ENCODE measurements at places on chromosomes 2 and 18. TPM values are rescaled to one million over a fixed set of nuclear protein-coding genes. Genes with fewer than 3 reads are reported as not detected.

- DNase-seq: no peak
These were observed 20.4 kb downstream of the REV1 start for GRCh38 chr2:99469394-99469793.

- no peak for DNase-seq
These were observed 101.6 kb downstream of the OSBPL6 start for GRCh38 chr2:178295906-178296305.

DNA sequence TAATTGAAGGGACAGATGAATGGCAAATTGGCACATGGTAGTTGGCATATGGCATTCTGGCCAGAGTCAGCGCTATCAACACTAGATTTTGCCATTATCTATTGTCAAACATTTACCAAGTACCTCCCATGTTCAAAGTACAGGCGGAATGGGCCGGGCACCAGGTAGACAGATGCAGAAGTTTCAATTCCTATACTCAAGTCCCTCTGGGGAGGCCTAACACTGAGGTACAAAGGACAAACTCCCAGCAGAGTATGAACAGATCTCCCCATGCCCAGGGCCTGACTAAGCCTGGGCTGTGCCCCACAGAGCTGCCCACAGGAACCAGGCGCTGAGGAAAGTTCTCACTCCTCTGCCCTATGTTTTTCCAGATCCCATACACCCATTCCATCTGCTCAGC, 257.5 kb upstream of the KLHL29 start:
- no peak for DNase-seq

DNA sequence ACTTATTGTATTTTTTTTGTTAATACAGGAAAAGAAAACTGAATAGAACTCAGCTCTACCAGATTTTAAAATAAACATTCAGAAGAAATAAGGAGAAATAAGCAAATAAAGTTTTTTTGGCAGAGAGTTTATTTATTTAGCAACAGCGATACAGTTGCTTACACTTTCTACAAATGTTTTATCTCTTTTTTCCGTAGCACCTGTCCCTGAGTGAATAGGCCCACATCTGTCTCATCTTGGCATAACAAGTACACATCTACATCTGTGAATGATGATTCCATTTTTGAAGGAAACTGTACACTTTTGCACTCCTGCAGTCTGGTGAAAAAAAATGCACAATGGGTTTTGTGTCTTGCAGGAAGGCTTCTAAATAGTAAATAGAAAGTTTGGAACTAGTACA, 783.6 kb upstream of the ZEB2 start:
- DNase-seq: no peak

DNA sequence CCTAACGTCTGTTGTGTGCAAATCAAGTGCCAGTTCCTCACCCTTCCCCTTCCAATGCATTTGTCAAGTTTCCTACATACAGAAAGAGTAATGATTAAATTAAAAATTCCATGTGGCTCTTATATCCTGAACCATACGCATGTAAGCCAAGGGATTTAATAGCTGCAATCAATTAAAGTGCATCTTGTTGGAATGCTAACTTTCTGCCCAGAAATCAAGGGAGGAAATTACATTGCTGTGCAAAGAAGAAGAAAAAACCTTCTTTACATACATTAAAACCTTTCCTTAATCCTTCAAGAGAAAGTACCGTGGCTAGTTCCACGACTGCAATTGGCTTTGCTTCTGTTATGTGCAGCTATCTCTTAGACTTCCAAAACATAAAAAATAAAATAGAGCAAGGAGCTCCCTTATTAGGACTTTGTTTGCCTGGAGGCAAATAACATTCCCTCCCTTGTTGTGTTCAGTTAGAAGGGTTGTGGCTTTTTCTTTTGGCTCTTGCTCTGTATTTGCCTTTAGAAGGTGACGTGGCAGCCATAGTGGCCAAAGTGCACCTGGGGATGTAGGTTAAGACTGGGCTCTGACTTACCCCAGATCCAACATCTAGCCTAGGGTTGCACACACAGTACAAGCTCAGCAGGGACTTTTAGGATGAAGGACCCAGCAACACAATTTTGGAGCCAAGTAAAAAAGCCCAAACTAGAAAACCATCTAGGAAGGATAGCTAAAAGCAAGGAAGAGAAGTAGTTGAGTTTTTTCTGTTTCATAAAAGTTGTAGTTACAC, 158.3 kb downstream of the ANTXR1 start:
- DNase-seq: no peak

GRCh38 chr2:52238782-52239181, 1206.8 kb upstream of the NRXN1 start:
- DNase-seq: no peak

GRCh38 chr2:55848096-55848495, 75.5 kb downstream of the EFEMP1 start:
- DNase-seq: no peak

DNA sequence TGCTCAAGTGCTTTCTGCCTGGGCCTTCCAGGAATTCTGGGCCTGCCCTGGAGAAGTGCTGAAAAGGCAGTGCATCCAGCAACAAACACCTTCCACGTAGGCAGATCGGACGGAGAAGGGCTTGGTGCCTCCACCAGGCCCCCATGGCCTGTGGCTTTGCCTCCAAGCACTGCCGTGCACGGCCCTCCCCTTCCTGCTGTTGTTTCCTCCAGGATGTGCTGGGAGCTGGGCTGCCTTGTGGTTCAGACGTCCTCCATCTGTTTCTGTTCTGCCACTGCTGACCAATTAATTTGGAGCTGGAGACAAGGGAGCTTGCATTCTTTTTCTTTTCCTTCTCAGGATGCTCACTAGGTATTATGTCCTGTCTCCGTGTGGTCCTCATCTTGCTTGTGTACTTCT, 197.0 kb downstream of the HRH4 start:
- DNase-seq: no peak

GRCh38 chr18:32201948-32202672, 12.3 kb downstream of the MEP1B start:
- DNase-seq: no peak

GRCh38 chr2:18976168-18976961, 382.1 kb downstream of the OSR1 start:
- DNase-seq: no peak

- no peak for DNase-seq
These were observed 16.2 kb upstream of the ALPP start for GRCh38 chr2:232362174-232362900.

DNA sequence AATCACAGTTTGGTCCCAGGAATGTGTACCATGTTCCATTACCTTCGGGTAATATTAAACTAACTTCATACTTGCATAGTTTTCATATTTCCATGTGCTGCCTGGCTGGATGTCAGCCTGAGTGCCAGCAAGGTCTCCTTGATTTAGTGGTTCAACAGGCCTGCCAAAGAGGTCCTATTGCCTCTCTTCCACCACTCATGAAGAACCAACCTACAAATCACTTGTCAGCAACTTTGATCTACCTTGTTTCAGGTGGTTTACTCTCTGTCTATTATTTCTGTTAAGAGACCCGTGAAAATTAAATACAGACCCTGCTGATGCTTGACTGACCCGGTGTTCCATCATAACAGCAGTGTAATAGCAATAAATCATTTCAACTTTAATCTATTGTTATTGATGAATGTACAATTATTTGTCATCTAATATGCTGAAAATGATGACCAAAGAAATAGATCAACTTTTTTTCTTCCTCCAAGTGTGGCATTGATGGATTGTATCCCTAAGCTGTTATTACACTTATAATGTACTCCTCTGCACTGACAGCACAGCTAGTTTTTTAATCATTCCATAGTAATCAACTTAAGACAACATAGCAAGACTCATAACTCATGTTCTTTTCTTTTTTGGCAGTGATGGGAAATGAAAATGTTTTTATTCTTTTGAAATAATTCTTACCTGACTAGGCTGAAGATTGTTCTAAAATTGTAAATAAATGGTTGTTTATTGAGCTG, 1220.2 kb upstream of the ACVR2A start:
- DNase-seq: no peak

DNA sequence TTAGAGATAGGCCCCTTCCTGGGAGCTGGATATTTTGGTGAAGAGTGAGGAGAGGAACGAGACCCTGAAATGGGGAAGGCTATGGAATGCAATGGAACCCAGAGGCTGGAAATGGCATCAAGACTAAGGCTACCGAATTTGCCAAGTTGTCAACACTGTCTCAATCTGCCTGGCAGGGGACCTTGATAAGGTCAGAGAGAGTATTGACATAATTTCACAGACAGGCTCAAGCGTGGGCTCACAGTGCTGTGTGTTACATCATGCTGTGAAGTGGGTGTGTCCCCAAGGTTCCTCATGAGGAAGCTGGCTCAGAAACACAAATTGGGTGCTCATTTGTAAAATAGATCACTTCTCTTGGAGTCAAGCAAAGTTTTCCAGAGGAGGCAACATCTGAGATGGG, 51.8 kb upstream of the CYRIA start:
- no peak for DNase-seq

GRCh38 chr18:78720456-78721237, 259.0 kb upstream of the SALL3 start:
- no peak for DNase-seq

DNA sequence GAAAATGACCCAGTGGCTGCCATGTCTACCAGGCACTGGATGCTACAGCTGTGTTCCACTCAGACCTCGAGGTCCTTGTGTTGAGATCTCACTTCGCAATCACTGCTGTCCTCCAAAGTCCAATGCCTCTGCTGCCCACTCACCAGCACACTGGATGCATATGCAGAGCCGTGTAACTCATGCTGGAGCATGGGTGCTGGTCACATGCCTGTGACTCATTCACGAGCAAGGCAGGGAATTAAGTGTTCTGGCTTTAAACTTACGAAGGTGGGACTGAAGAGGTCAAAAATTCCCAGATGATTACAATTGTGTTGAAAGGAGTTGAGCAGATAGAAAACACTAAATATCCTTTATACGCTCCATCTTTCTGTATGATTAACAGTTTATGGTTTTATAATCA, 417.5 kb downstream of the NUP35 start:
- no peak for DNase-seq

DNA sequence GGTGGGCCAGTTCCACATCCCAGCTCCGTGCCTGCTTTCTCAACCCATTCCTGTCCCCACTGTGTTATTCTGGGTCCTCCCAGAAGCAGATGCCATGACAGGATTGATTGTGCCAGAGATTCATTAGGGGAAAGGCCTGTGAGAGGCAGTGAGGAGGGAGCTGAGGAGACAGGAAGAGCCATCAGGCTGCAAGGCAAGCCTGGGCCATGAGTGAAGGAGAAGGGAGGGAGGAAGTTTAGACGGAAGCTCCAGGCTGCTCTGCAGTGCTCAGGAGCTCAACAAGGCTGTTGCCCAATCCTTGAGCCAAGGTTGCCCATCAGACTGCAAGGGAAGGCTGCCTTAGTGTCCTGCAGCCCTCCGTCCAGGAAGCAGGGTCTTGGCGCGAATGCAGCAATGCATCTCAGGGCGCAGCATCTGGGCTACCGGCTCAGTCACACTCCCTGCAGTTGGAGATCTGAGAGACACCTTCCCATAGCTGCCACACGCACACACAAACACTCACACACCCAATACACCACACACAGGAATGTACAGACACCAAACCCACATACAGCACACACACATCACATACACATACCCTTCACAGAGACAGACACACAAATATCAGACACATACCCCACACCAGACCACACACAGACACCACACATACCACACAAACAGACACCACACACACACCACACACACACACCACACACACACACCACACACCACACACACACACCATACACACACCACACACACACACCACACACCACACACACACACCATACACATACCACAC, 139.5 kb upstream of the NDUFV2 start:
- DNase-seq: no peak

The GALNT5 gene
- total RNA-seq: 3.9 TPM

The CYS1 gene
- 3.7 TPM for total RNA-seq

The REG3A gene
- not detected for total RNA-seq

The MGAT5 gene
- 34.0 TPM for total RNA-seq

The FAM117B gene
- total RNA-seq: 9.1 TPM

The FSIP2 gene
- not detected for total RNA-seq

The PID1 gene
- total RNA-seq: 0.15 TPM

The TWIST2 gene
- total RNA-seq: not detected

The SLC5A7 gene
- not detected for total RNA-seq
